ENCODE measurements at places on chromosomes 7 and 10. TPM values are rescaled to one million over a fixed set of nuclear protein-coding genes. Genes with fewer than 3 reads are reported as not detected.

Gene COL26A1
- total RNA-seq = 6.7 TPM

Gene CADPS2
- 13.2 TPM for total RNA-seq

DNA sequence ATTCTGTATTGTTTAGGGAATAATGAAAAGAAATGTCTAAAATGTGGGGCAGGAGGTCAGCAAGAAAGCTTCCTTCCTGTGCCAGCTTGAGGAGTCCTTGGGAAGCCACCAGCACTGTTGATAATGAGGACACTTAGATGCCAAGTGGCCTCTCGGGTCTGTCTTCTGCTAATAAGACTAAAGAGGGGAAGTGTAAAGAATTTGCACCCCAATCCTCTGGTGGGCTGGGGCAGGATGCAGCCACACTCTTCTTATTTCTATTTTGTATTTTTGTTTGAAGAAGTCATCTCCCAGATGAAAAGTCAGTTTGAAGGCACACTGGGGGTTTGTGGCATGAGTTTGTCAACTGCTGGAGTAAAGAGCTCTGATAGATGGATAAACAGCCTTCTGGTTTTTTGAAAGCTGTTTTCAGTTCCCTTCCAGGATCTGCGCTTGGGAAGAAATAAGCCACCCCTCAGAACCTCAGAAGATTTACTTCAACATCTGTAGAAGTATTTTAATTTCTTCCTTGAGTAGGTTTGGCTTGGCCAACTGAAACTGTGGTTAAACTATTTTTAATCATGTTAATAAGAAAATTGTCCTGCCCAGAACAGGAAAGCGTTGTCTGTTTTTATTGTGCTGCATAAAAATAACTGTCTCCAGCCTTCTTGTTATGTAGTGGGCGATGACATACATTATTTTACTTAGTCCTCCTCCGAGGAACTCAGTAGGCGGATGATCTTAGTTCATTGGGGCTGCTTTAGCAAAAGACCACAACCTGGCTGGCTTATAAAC is 128.8 kb upstream of the GPR26 start:
- no peak for DNase-seq

DNA sequence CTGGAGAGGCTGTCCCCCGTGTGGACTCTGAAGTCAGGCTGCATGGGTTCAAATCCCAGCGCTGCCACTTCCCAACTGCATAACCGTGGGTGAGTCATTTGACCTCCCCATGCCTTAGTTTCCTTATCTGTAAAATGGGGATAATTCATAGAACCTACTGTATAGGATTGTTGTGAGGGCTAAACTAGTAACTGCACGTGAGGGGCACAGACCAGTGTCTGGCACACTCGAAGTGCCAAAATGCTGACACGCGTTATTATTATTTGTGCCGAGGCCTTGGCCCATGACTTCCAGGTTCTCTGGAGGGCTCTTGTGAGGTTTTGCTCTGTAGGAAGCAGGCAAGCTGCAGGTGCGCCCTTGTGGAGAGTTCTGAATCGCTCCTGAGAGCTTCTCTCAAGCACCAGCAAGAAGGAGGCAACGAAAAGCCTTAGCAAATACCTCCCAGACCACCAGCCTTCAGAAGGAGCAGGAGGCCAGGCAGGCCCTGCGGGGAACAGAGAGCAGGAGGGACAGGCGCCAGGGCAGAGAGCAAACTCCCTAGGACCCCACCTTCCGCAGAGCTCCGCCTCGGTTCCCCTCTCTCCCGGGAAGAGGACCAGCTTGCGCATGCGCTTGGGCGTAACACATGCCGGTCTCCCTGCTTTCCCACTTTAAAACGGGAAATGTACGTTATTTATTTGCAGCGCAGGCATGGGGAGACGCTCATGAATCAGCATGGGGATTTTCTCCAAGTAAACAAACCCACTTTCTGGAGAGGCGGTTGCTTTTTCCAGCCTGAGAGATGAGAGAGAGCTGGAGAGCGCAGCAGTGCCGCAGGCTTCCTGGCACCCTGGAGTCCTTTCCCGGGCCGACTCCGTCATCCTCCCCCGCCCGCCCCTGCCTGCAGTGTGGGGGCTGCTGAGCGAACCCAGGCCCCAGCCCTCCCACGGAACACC is 39.6 kb downstream of the SORCS3 start:
- DNase-seq = no peak

- DNase-seq = no peak
Measured at GRCh38 chr10:124217906-124218804, 124.8 kb upstream of the CHST15 start.

- no peak for DNase-seq
Measured at GRCh38 chr7:121202834-121203233, 126.0 kb upstream of the WNT16 start.
